ENCODE measurements at places on chromosomes 7 and 10. TPM values are rescaled to one million over a fixed set of nuclear protein-coding genes. Genes with fewer than 3 reads are reported as not detected.

- no peaks in the 10 kb centered on the region for H3K4me1 ChIP-seq
Observed at GRCh38 chr7:102186306-102186705, 100.4 kb upstream of the SH2B2 start.

DNA sequence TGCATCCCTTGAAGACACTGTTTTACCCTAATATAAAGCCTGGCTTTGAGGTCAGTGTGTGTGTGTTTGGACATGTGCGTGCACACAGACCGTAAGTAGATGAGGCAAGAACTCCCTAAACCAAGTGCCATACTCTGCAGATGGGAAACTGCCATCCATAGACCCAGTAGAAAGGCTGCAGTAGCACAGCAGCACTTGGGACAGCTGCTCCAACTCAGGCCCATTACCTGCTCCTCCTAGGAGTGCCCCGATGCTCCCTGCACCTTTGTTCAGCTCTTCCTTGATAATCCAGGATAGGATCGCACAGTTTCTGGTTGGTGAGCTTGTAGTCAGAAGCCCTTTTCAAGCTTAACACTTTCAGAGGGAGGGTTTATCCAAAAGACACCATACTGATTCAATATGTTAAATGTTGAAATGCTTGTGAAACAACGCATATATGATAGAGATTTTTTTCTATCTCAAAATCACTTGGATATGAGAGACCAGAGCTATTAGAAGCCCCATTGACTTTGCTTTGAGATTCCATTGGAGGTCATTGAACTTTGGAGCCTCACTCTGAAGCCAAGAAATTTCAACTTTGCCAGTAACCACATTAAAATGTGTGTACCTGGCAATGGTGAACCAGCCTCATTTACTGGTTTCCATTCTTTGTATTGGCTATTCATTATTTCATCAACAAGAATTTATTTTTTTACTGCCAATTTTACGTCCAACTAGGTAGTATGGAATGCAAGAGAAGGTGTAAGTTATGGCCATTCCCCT, 757.0 kb upstream of the GALNT17 start:
- no peak overlapping the region for H3K4me3 ChIP-seq
- no peaks in the 10 kb centered on the region for H3K27me3 ChIP-seq
- H3K4me1 ChIP-seq = no peaks in the 10 kb centered on the region
- no peaks in the 10 kb centered on the region for H3K36me3 ChIP-seq
- DNase-seq = no peak

GRCh38 chr10:3398825-3399646, 226.5 kb upstream of the PITRM1 start:
- no peaks in the 10 kb centered on the region for H3K4me1 ChIP-seq
- no peak for DNase-seq
- no peaks in the 10 kb centered on the region for H3K36me3 ChIP-seq
- no peaks in the 10 kb centered on the region for H3K27me3 ChIP-seq
- no peak overlapping the region for H3K27ac ChIP-seq

DNA sequence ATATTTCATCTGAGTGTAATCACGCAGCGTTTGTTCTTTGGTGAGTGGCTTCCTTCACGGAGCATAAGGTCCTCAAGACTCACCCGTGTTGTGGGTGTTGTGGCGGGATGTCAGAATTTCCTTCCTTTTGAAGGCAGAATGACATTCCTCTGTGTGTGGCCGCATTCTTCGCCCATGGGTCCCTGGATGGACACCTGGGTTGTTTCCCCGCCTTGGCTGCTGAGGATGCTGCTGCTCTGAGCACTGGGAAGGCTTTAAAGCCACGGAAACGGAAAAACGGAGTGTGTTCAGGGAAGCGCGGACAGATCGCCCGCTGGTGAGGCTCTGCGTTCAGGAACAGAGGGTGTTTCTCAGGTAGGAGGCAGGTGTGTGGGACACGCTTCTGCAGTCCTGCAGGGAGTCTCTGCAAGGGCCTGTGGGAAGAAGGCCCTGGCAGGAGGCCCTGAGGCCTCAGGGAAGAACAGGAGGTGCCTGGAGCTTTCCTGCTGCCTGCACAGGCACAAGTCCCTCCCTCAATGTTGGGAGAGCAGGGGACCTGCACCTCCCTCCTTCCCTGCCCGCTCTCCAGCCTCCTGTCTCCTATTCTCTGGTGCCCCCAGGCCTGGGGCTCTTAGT, 35.7 kb upstream of the SHH start:
- no peaks in the 10 kb centered on the region for H3K36me3 ChIP-seq
- DNase-seq = no peak
- H3K4me3 ChIP-seq = no peak overlapping the region
- H3K4me1 ChIP-seq = no peaks in the 10 kb centered on the region
- H3K27me3 ChIP-seq = peaks cover 4% of the 10 kb centered on the region
- H3K27ac ChIP-seq = no peak overlapping the region

DNA sequence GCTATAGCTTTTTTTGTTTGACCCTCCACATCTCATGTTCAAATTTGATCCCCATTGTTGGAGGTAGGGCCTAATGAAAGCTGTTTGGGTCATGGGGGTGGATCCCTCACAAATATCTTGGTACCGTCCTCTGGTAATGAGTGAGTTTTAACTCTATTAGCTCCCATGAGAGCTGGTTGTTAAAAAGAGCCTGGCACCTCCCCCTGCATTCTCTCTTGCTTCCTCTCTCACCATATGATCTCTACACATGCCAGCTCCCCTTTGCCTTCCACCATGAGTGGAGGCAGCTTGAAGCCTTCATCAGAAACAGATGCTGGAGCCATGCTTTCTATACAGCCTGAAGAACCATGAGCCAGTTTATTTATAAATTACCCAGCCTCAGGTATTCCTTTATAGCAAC, 43.0 kb upstream of the IMMP2L start:
- no peaks in the 10 kb centered on the region for H3K36me3 ChIP-seq
- H3K4me1 ChIP-seq = no peaks in the 10 kb centered on the region
- no peak overlapping the region for H3K27ac ChIP-seq

DNA sequence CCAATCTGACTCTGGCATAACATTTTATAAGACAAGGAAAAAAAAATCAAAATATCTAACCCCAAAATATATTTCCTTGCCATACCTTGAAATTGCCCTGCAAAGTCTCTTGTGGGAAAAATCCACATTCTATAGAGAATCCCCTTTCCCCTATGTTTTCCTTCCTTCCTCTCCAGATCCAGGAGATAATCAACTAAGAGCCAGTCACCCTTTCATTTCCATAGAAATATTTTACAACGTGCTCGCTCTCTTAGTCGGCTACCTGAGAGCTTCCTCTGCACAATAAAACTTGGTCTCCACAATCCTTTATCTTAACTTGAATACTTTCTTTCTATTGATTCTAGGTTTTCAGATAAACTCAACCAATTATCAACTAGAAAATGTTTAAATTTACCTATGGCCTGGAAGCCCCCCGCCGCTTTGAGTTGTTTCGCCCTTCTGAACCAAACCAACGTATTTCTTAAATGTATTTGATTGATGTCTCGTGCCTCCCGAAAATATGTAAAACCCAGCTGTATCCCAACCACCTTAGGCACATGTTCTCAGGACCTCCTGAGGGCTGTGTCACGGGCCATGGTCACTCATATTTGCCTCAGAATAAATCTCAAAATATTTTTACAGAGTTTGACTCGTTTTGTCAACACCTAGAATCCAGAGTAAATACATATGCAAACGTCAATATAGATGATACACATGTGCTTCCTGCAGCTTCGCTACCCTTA, 869 bp downstream of the PSAP start:
- peaks cover 44% of the 10 kb centered on the region for H3K4me1 ChIP-seq
- peak overlapping the region; percentile 79 for H3K27ac ChIP-seq
- no peak for DNase-seq
- peak overlapping the region; percentile 97 for H3K4me3 ChIP-seq

- H3K4me1 ChIP-seq = no peaks in the 10 kb centered on the region
- peaks cover 2% of the 10 kb centered on the region for H3K27me3 ChIP-seq
- no peaks in the 10 kb centered on the region for H3K36me3 ChIP-seq
Observed at GRCh38 chr7:108077709-108078108, 52.5 kb downstream of the LAMB4 start.

GRCh38 chr10:58775960-58776567, 263.4 kb downstream of the BICC1 start:
- H3K27ac ChIP-seq = no peak overlapping the region
- DNase-seq = no peak
- H3K4me1 ChIP-seq = no peaks in the 10 kb centered on the region

GRCh38 chr10:52258799-52259425, 55.2 kb upstream of the DKK1 start:
- H3K4me1 ChIP-seq = no peaks in the 10 kb centered on the region
- no peak overlapping the region for H3K4me3 ChIP-seq
- no peak overlapping the region for H3K27ac ChIP-seq

- H3K27ac ChIP-seq = no peak overlapping the region
- no peak for DNase-seq
- H3K4me3 ChIP-seq = no peak overlapping the region
- no peaks in the 10 kb centered on the region for H3K36me3 ChIP-seq
Observed at GRCh38 chr10:120085096-120085796, 192.7 kb downstream of the SEC23IP start.

GRCh38 chr10:19200211-19200610, 151.6 kb downstream of the MALRD1 start:
- H3K36me3 ChIP-seq = no peaks in the 10 kb centered on the region
- no peak overlapping the region for H3K27ac ChIP-seq
- H3K27me3 ChIP-seq = no peaks in the 10 kb centered on the region
- no peak for DNase-seq
- H3K4me3 ChIP-seq = no peak overlapping the region
- no peaks in the 10 kb centered on the region for H3K4me1 ChIP-seq

GRCh38 chr10:61321041-61321857, 131.9 kb downstream of the TMEM26 start:
- no peak overlapping the region for H3K4me3 ChIP-seq
- H3K4me1 ChIP-seq = no peaks in the 10 kb centered on the region
- DNase-seq = no peak
- no peaks in the 10 kb centered on the region for H3K36me3 ChIP-seq

DNA sequence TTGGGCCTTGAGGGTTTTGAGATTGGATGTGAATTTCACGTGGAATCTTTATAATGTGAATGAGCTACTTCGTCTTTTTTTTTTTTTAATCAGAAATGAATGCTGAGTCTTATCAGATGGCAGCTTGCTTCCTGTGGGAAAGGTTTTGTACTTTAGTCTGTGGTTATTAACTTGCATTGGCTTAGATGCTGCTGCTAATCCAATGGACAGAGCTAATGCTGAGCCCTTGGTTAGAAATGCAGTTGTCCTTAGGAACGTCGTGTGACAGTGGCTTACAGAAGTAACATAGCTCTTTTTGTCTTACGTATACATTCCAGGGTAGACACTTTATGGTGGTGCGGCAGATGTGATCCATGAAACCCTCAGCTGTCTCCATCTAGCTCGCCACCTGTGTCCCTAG, 32.8 kb downstream of the ADCY1 start:
- no peak for DNase-seq
- no peak overlapping the region for H3K4me3 ChIP-seq
- no peak overlapping the region for H3K27ac ChIP-seq
- H3K4me1 ChIP-seq = no peaks in the 10 kb centered on the region
- no peaks in the 10 kb centered on the region for H3K36me3 ChIP-seq

DNA sequence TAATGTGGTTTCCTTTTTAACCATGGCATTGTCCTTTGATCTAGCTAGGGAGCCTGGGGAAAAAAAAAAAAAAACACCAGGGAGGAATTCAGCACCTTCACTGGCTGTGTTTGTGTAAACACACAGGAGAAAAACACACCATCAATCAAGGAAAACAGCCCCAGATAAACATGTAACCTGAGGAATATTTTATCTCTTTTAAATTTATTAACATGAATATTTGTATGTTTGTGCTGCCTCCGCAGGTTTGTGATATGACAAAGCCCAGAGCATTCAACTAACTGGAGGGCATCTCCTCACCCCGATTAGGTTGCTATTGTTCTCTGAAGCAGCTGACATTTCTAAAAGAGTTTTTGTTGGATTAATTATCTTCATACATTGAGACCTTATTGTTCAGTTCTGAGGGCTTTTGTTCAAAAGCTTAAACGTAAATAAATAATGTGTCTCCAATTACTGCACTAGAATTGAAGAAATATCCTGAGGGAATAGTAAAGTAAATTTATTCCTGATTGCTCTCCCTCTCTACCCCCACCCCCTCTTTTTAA, 89.4 kb upstream of the SEMA3E start:
- DNase-seq = no peak
- no peaks in the 10 kb centered on the region for H3K36me3 ChIP-seq
- no peak overlapping the region for H3K27ac ChIP-seq
- H3K27me3 ChIP-seq = no peaks in the 10 kb centered on the region

GRCh38 chr10:12327476-12327875, 21.9 kb upstream of the CAMK1D start:
- no peak for DNase-seq
- H3K4me1 ChIP-seq = no peaks in the 10 kb centered on the region
- no peak overlapping the region for H3K27ac ChIP-seq
- no peak overlapping the region for H3K4me3 ChIP-seq
- H3K36me3 ChIP-seq = no peaks in the 10 kb centered on the region

GRCh38 chr7:117672453-117672852, 192.6 kb downstream of the CFTR start:
- H3K4me1 ChIP-seq = no peaks in the 10 kb centered on the region
- H3K36me3 ChIP-seq = no peaks in the 10 kb centered on the region
- H3K27me3 ChIP-seq = peaks cover 1% of the 10 kb centered on the region
- DNase-seq = no peak
- H3K4me3 ChIP-seq = no peak overlapping the region

DNA sequence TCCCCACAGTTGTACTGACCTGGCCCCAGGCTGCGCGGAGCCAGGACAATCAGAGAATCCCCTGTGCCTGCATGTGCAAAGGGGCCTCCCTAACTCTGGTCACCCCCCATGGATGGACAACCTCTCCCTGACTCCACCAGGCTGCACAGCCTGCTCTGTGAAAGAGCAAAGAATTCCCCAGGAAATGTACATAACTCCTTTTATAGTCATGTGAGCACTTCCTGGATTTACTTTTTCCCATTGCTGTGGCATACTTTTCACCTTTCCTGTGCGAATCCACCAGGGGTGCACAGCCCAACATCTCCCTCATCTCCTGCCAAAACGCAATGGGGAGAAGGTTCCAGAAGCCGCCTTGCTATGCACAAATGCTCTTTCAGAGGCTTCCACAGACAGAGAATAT, 27.9 kb downstream of the FGFR2 start:
- no peak overlapping the region for H3K4me3 ChIP-seq
- H3K36me3 ChIP-seq = no peaks in the 10 kb centered on the region
- H3K27me3 ChIP-seq = no peaks in the 10 kb centered on the region

- H3K27me3 ChIP-seq = peaks cover 2% of the 10 kb centered on the region
- peaks cover 49% of the 10 kb centered on the region for H3K4me1 ChIP-seq
- H3K4me3 ChIP-seq = peak overlapping the region; percentile 41
- peak; percentile 50 for DNase-seq
- H3K36me3 ChIP-seq = peaks cover 1% of the 10 kb centered on the region
Observed at GRCh38 chr7:98133181-98133580, 26.5 kb downstream of the LMTK2 start.

The MORN4 gene
- total RNA-seq = 3.2 TPM

The FEZF1 gene
- total RNA-seq = not detected

The NCF1 gene
- 2.2 TPM for total RNA-seq

The CACNB2 gene
- total RNA-seq = not detected

The NMT2 gene
- 15.9 TPM for total RNA-seq

The RELN gene
- total RNA-seq = not detected

The KCND2 gene
- not detected for total RNA-seq

The TBC1D12 gene
- total RNA-seq = 0.20 TPM

Measured in activated CD8-positive, alpha-beta T cell treated with anti-CD3 and anti-CD28 coated beads for 36 hours (primary cell).